WTC11 (cell line): ENCODE measurements at places on chromosomes 13 and 19. TPM values are rescaled to one million over a fixed set of nuclear protein-coding genes. Genes with fewer than 3 reads are reported as not detected.

ZNF296 gene
- 13.4 to 14.8 TPM (median 13.8 TPM) in 3 replicates for total RNA-seq

DCT gene
- not detected in 3 replicates for total RNA-seq

IFNL2 gene
- total RNA-seq, result not detected in 3 replicates

KLK8 gene
- 4.4 to 6.9 TPM (median 5.9 TPM) in 3 replicates for total RNA-seq

DNA sequence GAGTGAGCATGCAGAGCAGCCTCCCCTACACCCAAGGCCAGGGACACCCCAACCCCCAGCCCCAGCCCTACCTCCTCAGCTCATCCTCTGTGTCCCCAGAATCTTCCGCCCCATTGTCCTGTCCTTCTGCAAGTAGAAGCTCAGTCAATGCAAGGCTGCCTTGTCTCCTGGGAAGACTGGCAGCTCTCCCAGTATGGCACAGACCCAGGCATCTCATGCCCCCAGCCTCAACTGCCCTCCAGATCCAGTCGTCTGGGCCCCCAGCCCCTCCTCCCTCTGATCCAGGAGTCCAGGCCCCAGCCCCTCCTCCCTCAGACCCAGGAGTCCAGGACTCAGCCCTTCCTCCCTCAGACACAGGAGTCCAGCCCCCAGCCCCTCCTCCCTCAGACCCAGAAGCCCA lies 13.0 kb downstream of the ZNF575 start:
- peaks cover 51% of the 10 kb centered on the region for H3K36me3 ChIP-seq
- no peak overlapping the region for H3K4me3 ChIP-seq

- no peak overlapping the region for H3K27ac ChIP-seq
- peaks cover 8% of the 10 kb centered on the region for H3K36me3 ChIP-seq
- no peak for DNase-seq
- H3K27me3 ChIP-seq, result no peaks in the 10 kb centered on the region
- H3K4me3 ChIP-seq, result no peak overlapping the region
Measured at GRCh38 chr13:101230271-101230890, 185.9 kb downstream of the NALCN start.

DNA sequence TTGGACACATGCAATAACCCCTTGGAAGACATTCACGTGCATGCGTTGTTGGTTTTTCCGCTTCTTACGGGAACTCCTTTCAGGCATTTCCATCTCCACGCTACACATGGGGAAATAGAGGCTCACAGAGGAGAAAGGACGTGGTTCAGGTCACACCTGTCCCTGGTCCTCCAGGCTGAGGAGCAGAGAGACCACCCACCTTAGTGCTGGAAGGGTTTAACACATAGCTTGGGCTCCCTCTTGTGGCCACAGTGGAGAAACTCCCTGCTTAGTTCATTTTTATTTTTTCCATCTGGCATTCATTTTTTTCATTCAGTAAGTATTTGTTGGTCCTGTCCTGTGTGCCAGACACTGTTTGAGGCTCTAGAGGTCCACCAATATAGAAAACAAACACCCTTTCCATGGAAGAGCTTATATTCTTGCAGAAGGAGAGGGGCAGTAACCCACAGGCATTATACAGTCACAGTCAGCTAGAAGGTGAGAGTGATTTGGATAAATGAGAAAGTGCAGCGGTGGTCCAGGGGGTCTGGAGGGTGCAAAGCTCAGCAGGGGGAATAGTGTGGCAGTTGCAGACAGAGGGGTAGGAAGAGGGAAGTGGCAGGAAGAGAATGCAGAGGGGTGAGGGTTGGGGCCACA lies 24.2 kb upstream of the TTYH1 start:
- no peak overlapping the region for H3K4me3 ChIP-seq
- H3K36me3 ChIP-seq, result no peaks in the 10 kb centered on the region
- peak; percentile 77 for DNase-seq
- peaks cover 43% of the 10 kb centered on the region for H3K27me3 ChIP-seq

DNA sequence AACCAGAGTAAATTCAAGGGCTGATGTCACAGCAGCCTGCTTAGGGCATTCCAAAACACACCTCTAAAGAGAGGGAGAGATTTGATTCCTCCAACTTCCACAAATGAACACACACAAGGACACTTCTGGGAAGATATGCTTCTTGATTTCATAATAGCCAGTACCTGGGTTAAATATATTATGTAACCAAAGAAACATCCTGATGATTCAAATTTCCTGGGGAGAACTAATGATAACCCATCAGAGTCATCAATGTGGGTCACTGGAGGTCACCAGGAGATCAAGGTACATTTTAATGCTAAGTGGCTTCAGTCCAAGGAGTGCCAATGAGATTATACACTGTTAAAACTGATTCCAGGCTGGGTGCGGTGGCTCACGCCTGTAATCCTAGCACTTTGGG lies 54.0 kb upstream of the DOCK9 start:
- no peak overlapping the region for H3K4me3 ChIP-seq
- no peak for DNase-seq
- H3K4me1 ChIP-seq, result peaks cover 2% of the 10 kb centered on the region; the same call in 1 of the 2 replicates
- H3K27me3 ChIP-seq, result no peaks in the 10 kb centered on the region
- no peak overlapping the region for H3K27ac ChIP-seq
